ENCODE measurements at places on chromosomes 7 and 10. TPM values are rescaled to one million over a fixed set of nuclear protein-coding genes. Genes with fewer than 3 reads are reported as not detected.

Gene PRKAR2B
- polyA plus RNA-seq = 1.4 TPM

Gene LIPF
- 0.74 TPM for polyA plus RNA-seq

Gene ATRNL1
- polyA plus RNA-seq = 1.4 TPM

GRCh38 chr7:143415742-143416397 lies 7.2 kb upstream of the EPHA1 start:
- no peak for DNase-seq

- DNase-seq = no peak
Measured at GRCh38 chr10:60513281-60513680, 123.6 kb upstream of the ANK3 start.

DNA sequence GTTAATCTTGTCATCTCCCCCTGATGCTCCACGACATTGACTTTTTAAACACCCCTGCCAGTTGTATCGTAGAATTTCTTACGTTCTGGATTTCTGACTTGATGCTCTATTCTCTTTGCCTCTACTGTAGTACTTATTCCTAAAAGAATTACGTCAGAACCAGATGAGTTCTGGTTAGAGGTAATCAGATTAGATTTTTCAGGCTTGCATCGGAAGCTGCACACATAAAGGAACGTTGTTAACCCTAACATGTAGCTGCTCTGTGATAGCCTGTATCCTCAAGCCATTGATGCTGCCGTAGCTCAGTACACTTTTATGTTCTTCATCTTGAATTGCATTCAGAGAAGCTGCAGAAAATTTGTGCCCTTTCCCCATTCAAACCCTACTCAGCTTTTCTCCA lies 26.3 kb upstream of the TMEM236 start:
- no peak for DNase-seq

GRCh38 chr7:117472335-117472734 lies 7.5 kb upstream of the CFTR start:
- no peak for DNase-seq

GRCh38 chr10:98446661-98447221 lies at the start of gene HPS1:
Gene HPS1 (minus strand): TSS chr10:98446935. CDS start chr10:98443240, 3,695 bp downstream.
- peak; percentile 86 for DNase-seq

DNA sequence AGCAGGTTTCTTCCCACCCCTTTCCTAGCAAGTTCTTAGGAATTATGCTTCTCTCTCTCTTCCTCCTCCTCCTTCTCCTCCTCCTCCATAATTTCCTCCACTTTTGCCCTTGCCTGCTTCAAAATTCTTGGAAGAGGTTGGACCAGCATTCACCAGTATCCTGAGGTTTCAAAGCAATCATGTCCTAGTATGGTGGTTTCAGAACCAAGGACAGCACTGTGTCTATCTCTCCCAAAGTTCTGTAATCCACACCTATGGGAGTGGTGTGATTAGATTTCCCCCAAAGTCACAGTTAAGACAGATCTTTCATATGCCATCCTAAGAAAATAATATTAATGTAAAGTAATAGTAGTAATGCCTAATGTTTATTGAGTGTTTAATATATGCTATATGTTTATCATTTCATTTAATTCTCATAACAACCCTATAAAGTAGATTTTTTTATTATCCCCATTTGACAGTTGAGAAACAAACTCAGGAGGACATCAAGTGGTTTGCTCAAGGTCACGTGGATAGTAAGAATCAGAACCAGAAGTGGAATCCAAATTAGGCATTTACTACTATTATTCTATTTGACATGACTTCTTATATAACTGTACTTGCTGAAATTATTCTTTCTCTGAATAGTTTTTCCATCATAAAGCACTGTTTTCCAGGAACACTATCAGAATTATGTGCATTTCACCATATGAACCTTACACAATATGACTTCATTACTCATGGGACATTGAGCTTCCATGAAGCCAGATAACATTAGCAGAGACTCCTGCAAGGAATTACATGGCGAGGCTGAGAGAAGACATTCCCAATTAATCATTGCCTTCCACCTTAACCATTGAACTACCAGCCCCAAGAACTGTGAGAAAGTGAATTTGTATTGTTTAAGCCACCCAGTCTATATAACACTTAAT lies 91.4 kb downstream of the IPMK start:
- no peak for DNase-seq

DNA sequence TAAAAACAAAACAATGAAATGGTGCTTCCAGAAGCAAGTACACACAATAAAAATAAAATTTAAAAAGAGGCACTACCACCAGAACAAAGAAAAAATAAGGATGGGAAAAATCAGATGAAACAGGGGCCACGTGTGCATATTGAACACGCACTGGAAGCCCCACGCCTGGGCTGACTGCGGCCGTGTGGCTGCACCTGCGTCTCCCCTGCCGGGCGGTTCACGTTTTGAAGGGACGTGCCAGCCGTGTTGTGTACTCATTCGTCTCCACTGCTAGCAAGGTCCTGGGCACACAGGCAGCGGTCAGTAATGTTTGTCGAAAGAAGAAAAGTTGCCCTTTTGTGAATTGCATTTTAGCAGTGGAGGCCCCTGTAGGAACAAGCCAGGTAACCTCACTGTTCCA lies 255.9 kb upstream of the RNF32 start:
- DNase-seq = no peak

DNA sequence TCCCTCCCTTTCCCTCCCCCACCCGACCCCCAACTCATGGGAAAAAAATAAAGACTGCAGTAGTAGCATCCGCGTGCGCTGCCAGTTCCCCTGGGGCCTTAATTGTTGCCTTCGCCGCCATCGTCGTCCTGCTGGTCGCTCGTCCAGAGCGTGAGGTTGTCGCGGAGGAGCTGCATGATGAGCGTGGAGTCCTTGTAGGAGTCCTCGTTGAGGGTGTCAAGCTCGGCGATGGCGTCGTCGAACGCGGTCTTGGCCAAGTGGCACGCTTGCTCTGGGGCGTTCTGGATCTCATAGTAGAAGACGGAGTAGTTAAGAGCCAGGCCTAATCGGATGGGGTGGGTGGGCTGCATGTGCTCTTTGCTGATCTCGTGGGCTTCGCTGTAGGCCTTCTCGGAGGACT lies 27.0 kb downstream of the HSPB1 start:
- DNase-seq = no peak

- DNase-seq = no peak
Measured at GRCh38 chr7:7924303-7924702, 44.3 kb upstream of the GLCCI1 start.

DNA sequence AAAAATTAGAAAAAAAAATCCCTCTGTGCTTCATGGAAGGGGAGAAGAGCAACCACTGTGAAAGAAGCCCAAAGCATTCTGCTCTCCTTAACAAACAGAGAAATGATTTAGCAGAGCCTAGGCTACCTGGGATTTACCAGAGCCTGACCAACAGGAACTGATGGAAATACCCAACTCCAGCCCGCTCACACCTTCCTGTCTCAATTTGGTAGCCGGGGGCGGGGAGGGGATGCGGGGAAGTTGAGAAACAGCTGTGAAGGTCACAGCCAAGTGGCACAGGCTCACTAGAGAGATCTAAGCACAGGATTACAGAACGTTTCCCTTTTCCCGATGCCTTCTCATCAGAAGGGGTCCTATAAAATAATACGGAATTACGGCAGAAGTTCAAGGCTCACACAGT lies 17.6 kb downstream of the RSU1 start:
- DNase-seq = no peak

Measured in psoas muscle (tissue), 8 donors.